Iris pigment epithelial cell (primary cell): ENCODE measurements at places on chromosomes 3 and 15.

GRCh38 chr3:128884992-128885391 is 5.6 kb downstream of the ACAD9 start:
- no peak for DNase-seq

- no peak for DNase-seq
Measured at GRCh38 chr15:91265416-91265940, 165.4 kb downstream of the SV2B start.

DNA sequence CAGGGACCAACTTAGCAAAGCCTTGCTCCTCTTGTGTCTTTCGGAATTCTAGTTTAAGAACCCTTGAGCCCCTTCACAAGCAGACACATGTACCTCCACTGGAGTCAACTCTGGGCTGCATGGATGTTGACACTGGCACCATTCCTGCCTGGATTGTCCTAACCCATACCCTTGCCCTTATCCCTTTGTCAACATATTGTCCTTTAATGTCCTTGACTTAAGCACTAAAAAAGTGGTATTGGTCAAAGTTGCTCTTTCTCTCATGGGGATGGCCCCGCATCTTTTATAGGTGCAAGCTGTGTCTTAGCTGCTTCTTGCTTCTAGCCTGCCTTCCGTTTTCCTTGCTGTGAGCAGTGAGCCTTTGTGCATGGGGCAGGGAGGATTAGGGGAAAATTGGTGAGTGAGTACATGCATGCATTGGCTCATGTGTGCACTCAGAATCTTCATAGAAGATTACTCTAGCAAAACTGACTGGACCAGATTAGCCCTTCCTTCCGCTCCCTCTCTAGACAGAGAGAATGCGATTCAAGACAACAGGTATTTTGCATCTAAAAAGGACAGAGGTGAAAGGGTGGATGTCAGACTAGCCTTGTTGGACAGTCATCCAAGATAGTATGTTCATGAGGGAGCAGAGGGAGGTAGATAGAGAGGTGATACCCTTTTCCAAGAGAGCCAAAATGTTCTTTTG is 42.4 kb downstream of the TGFBR2 start:
- no peak for DNase-seq

GRCh38 chr15:63672369-63672768 is 75.2 kb downstream of the FBXL22 start:
- DNase-seq = no peak

DNA sequence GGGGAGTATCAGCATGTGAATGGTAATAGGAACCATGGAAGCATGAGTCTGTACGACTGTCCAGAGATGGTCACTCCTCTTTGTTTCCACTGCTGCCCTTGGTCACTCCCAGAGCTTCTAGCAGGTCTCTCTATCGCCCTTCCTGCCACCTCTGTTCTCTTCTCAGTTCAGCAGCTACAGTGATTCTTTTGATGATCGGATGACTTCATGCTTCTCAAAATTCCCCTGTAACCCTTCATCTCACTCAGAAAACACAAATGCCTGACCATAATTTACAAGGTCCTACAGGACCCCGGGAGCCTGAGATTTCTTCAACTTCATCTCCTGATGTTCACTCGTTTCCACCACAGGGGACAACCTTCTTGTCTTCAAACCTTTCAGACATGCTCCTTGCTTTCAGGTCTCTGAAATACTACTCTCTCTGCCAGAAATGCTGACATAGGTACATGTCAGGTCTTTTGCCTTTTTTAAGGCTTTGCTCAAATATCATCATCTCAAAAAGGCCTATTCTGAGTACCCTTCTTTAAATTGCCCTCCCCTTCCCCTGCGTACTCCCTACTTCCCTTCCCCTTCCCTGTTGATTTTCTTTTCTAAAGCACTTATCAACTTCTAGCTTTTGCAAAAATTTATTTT is 42.1 kb upstream of the BHLHE40 start:
- no peak for DNase-seq

DNA sequence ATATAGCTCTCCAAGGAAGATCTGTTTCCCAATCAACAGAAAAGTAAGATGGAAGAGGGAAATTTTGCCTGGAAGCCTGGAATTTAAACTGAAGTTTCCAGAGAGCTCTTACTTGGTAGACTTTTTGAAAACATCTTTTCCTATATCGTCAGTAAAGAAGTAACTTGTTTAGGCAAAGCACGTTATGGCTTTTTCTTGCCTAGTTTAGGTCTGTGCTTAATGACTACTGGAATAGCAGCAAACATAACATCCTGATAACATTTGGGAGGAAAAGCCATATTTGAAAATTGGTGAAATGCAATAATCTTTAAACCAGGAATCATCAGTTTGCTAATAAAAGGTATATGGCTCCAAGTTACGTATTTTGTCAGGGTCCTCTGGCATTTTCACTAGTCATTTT is 160.4 kb upstream of the CGNL1 start:
- DNase-seq = no peak

DNA sequence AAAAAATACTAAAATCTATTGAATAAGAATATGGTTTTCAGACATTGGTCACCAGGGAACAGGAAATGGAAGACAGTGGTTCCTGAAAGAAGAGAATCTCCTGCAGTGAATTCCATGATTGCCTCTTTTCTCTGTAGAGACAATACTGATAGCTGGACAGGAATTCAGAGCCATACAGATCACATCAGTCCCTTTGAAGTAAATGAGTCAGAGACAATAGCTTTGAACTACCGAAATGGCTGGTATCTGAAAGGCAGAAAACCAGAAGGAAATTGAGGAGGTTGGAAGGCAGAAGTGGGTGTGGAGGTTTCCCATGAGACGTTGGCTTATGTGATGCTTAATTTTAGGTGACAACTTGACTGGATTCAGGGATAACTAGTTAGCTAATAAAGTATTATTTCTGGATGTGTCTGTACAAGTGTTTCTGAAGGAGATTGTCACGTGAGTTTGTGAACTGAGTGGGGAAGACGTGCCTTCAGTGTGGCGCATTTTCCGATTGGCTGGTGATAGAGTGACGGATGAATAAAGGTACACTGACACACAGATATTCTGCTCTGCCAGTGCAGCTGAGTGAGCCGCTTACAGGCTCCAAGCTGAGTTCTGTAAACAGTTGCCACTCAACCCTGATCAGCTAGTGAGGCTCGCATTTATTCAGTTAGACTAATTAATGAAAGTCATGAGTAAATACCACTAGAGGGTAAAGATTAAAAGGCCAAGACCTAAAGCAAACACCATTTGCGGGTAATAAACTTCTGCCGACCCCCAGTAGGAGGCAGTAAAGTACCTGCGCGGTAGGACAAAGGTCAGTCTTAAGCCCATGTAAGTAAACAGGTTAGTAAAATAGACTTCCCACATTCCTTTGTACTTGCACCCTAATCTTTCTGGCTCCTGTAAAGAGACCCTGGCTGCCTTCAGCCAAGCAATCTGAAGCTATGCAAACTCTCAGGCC is 1298.6 kb downstream of the SI start:
- no peak for DNase-seq

- DNase-seq = no peak
Measured at GRCh38 chr3:10628891-10629670, 123.7 kb upstream of the ATP2B2 start.

- DNase-seq = no peak
Measured at GRCh38 chr3:156460206-156460611, 94.7 kb downstream of the SSR3 start.

- no peak for DNase-seq
Measured at GRCh38 chr15:31985607-31986006, 44.7 kb upstream of the CHRNA7 start.

- DNase-seq = no peak
Measured at GRCh38 chr15:29636140-29636539, 186.1 kb downstream of the TJP1 start.

DNA sequence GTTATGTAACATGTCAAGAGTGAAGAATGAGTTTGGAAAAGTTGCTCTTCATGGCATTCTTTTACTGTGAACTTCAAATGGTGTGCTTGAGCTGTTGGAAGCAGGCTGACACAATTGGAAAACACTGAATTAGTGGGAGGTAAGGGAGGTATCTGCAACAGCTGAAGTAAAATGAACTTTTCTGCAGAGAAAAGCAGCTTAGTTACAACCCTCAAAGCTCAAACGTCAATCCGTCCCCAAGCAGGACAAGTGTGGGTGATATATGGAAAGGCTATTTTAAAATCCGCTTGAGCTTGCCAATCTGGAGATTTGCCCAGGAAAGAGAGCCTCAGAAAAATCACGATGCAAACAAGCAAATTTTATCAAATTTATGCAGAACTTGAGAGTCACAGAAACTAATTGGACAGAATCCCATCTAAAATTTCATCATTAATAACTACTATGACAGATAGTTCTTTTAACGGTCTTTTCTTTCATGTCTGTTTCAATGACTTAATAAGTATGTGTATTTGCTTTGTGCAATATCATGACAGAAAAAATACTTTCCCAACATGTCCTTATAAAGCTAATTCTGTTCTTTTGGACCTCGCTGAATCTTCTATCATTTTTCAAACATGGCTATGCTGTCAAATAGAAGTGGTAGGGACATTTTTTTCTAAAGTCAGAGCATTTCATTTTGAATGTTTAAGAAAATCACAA is 266.6 kb upstream of the SLITRK3 start:
- no peak for DNase-seq
